Left kidney (tissue), 8 donors: ENCODE measurements at places on chromosomes 1 and 21.

- no peak for DNase-seq
Measured at GRCh38 chr1:39452540-39452939, 38.9 kb upstream of the BMP8A start.

DNA sequence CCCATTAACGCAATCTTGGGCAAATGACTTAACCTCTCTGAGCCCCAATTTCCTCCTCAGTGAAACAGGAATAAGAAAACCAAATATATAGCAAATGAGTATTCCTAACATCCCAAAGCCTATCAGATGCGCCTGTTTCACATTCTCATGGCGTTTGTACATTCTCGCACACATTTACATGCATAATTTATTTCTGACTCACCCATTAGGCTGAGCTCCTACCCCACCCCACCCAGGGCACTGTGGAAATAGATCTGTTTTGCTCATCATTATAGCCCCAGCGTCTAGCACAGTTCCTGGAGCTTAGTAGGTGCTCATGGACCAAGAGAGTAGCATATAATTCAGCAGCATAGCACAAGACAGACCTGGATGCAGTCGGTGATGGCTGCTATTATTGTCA, 146.1 kb upstream of the VANGL1 start:
- no peak for DNase-seq

DNA sequence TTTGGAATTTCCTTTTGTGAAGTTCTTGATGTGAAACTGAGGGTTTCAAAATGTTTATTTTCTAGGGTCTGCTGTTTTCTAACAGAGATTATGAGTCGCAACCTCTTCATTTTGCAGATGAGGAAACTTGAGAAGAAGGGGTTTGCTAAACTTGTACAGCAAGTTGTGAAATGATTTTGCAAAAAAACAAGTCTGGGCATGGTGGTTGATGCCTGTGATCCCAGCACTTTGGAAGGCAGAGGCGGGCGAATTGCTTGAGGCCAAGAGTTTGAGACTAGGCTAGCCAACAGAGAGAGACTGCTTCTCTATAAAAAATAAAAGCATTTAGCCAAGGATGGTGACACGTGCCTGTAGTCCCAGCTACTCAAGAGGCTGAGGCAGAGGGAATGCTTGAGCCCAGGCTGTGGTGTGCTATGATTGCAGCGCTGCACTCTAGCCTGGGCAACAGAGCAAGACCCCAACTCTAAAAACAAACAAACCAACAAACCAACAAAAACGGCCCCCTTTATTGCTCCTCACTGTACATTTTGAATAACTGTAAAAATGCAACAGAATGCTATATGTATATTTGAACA, 9.9 kb downstream of the TRIM67 start:
- DNase-seq, result no peak

DNA sequence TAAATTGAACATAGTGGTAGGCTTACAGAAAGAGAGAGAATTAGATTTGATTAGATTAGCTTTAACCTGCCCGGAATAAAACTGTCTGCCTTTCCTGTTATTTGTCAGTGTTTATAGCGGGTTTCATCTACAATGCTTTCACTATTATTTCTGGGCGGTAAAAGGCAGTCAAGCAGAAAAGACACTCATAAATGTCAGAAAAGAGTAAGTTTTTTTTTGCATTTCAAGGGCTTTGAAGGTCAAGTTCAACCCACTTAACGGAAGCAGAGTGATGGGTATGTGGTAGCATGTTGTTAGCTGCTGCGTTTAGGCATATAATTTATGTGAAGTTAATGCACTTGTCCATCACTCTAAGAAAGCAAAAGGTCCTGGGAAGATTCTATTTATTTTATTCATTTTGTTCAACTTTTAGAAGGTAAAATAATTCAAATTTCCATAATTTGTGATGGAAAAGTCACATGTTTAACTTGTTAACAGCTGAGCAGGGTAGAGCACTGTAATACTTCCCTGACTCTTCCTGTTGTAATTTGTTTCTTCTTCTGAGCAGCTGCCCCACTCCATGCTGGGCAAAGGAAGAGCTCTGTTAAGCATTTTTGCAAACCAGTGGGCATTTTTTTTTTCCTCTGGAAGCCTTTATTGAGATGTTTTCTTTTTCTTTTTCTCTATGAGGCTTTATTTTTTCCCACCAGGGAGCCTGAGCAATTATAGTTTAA, 220.1 kb downstream of the ST6GALNAC3 start:
- DNase-seq, result no peak

GRCh38 chr1:4634793-4635406, 19.5 kb upstream of the AJAP1 start:
- no peak for DNase-seq
